ENCODE measurements at places on chromosomes 6 and 20. TPM values are rescaled to one million over a fixed set of nuclear protein-coding genes. Genes with fewer than 3 reads are reported as not detected.

DNA sequence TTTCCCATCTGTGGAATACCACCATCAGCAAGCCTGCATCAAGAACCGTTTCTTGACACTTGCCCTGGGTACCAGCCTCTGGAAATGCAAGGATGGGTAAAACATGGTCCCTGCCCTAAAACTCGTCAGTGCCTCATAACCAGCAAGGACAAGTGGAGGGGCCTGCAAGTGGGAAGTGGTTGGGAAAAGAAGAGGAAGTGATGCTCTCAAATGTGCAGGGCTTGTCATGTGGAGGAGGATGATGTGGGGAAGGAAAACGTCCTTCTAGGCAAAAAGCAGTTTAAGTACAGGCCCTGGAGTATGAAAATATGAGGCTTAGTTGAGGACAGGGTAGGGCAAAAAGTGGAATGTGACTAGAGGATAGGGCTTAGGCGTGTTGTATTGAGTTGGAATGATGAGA, 19.0 kb downstream of the RREB1 start:
- H3K36me3 ChIP-seq = peaks cover 13% of the 10 kb centered on the region
- H3K27ac ChIP-seq = no peak overlapping the region
- no peak overlapping the region for H3K4me3 ChIP-seq

GRCh38 chr6:140437619-140438345, 1063.3 kb upstream of the CITED2 start:
- DNase-seq = no peak
- H3K36me3 ChIP-seq = no peaks in the 10 kb centered on the region
- no peak overlapping the region for H3K4me3 ChIP-seq

Gene APOBEC2
- total RNA-seq = not detected

- H3K27me3 ChIP-seq = peaks cover 4% of the 10 kb centered on the region
- no peaks in the 10 kb centered on the region for H3K36me3 ChIP-seq
- H3K27ac ChIP-seq = no peak overlapping the region
- no peak overlapping the region for H3K4me3 ChIP-seq
Measured at GRCh38 chr20:39195582-39196021, 233.5 kb downstream of the DHX35 start.

- H3K36me3 ChIP-seq = peaks cover 85% of the 10 kb centered on the region
- peaks cover 85% of the 10 kb centered on the region for H3K4me1 ChIP-seq
- H3K27me3 ChIP-seq = no peaks in the 10 kb centered on the region
- H3K27ac ChIP-seq = peak overlapping the region; percentile 97
- peak; percentile 48 for DNase-seq
Measured at GRCh38 chr20:53578492-53579222, 15.0 kb downstream of the ZNF217 start.

DNA sequence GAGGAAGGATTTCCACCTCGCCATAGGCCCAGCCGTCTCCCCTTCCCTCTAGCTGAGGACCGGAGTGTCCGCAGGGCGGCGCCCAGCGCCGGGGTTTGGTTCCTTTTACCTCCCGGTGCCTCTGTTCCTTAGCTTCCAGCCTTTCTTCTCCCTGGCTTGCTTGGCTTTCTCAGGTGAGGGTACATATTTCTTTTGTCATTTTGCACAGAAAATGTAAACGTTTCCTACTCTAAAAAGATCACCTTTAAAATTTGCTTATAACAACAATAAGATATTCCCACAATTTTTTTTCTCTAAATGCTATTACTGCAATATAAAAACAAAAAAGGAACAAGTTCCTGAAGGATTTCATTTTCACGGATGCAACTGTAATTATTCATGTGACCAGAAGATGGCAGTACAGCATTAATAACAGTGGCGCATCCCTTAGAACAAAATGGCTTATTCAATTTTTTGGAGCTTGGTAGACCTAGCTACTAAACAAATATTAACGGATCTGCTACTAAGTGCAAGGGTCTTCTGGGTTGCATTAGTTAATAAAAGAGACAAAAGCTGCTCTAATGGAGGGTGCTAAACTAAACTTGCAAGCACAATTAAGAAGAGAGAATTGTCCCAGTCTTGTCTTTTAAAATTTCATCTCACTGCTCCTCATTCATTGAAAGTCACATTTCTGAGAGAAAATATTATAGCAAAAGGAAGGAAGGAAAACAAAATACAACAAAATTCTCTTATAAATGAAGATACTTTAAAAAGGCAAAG, 172.9 kb downstream of the ADGRG6 start:
- no peaks in the 10 kb centered on the region for H3K36me3 ChIP-seq
- no peak overlapping the region for H3K27ac ChIP-seq
- DNase-seq = no peak

DNA sequence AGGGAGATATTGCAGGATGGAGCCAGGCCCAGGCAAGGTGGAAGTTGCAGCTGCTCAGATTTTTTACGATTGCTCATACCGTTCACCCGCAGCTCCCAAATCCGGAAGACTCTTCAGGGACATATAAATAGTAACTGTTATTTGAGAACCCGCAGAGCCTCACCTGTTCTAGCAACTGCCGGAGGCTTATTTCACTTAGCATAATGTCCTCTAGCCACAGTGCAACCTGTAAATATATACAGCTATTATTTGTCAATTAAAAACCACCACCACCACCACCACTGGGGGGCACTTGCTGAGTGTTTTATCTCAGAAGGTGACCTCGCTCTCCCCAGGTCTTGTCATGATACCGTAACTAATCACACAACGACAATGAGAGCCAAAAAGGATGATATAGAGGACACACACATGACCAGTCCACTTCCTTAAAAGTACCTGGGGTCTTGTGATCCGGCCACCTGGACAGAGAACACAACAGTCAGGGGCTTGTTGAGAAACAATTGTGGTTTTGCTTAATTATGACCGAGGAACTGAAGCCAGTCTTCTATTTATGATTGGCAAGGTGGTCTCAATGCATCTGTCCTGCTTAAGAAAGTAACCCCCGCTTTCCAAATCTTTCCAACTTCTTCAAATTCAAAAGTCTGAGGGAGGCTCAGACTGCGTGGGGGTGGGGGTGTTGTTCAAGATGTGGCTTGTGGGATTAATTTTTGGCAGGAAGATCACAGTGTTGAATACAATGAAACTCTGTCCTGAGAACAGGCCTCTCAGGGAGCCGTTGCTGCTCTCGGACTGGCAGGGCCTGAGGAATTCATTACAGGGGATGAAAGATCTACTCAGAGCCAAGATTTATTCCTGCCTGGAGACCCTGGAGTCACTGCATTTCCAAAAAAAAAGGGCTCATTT, 107.7 kb upstream of the PRND start:
- no peak overlapping the region for H3K27ac ChIP-seq
- peak; percentile 79 for DNase-seq
- H3K4me3 ChIP-seq = no peak overlapping the region
- no peaks in the 10 kb centered on the region for H3K36me3 ChIP-seq
- H3K4me1 ChIP-seq = peaks cover 3% of the 10 kb centered on the region

DNA sequence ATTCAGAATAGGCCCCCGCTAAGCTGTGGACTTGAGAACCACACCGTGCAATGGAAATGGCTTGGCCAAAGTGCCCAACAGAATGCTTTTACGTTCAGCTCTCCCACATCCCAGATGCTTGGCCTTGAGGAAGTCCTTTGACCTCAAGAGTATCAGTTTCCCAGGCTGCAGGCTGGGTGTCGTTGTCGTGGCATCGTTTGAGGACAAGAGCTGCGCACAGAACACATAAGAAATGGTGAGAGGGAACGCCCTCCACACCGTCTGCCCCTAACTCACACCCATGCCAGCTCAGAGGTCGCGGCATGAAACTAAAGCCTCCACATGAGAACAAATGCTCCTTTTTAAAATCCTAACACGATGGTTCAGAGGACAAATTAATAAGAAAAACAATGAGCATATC, 37.0 kb downstream of the NFATC2 start:
- no peaks in the 10 kb centered on the region for H3K27me3 ChIP-seq
- DNase-seq = no peak
- no peak overlapping the region for H3K4me3 ChIP-seq
- peak overlapping the region; percentile 9 for H3K27ac ChIP-seq

DNA sequence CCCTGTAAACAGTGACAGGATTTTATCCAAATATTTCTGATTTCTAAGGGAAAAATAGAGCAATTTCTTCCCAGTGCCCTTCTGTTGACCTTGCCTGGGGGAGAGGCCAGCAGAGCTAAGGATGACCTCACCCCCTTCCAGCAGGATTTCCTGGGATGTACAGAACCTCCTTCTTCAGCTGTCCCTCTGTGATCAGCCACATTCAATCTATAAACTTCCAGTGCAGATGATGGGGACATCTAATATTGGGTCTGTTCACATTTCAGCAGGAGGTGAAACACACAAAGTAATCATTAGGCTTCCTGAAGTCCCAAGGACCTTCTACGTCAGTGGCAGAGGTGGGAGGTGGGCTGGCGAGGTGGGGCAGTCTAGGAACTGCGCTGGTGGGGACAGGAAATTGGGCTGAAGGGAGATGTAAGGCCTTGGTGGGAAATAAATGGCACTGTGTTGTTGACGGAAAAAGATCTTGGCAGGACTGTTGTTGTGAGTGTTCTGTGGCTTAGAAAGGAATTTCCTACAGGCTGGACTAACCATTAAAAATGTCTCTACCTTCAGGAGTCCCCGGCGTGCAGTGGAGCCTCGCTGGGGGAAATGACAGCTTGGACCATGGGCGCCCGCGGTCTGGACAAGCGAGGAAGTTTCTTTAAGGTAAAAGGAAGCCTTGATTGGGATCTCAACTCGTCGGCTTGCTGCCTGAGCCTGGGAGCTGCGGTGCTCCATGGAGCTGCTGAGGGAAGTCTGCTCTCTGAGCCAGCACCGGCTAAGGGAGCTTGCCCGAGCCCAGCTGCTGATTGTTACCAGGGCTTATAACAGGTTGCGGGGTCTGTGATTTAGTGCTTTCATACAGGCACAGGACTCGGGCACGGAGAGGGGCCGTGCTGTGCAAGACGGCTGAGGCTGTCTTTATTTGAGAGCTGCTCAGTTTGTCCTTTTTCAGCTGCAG, 127.9 kb upstream of the NAA20 start:
- no peaks in the 10 kb centered on the region for H3K36me3 ChIP-seq
- peaks cover 15% of the 10 kb centered on the region for H3K27me3 ChIP-seq
- no peaks in the 10 kb centered on the region for H3K4me1 ChIP-seq
- no peak overlapping the region for H3K27ac ChIP-seq
- no peak overlapping the region for H3K4me3 ChIP-seq

DNA sequence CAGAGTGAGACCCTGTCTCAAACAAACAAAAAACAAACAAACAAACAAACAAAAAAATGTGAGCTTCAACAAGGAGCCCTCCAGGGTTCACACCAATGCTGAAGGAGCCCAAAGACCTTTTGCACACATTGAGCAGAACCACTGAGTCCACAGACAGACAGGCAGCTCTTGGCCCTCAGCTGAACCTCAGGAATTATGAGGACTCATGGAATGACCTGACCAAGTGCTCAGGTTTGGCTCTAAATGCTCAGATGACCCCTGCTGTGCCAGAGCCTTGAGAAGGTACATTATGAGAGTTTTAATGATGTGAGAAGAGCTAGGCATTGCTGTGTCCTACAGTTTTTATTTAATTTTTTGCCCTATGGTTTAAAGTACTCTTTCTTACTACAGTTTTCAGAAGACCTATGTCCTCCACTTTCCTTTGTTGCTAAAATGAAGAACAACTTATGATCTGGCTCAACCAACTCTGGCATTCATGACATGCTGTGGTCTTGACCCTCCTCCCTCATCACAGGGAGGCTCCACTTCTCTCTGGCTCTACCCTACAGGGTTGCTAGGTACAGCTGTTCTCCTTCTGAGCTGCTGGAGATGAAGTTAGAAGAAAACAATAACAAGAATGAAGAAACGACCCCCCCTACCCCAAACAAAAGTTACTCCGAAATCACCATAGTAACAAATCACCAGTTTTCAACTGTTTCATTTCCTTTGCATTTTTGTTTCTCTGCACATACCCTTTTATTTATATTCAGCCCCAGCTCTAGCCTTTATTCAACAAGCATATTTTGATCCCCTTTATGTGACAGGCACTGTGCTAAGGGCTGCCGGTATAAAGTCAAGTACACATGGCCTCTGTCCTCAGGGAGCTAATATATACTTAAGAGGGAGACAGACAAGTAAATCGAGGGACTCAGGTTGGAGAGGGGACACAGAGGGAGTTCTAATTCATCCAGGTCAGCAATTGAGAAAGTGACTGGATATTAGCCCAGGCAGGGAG, 128.7 kb upstream of the TRAF3IP2 start:
- peaks cover 88% of the 10 kb centered on the region for H3K4me1 ChIP-seq
- no peaks in the 10 kb centered on the region for H3K27me3 ChIP-seq
- H3K36me3 ChIP-seq = peaks cover 66% of the 10 kb centered on the region
- peak overlapping the region; percentile 60 for H3K27ac ChIP-seq
- no peak for DNase-seq

GRCh38 chr6:36718560-36718959, 20.9 kb downstream of the RAB44 start:
- H3K36me3 ChIP-seq = no peaks in the 10 kb centered on the region
- H3K27ac ChIP-seq = no peak overlapping the region
- no peaks in the 10 kb centered on the region for H3K4me1 ChIP-seq
- no peaks in the 10 kb centered on the region for H3K27me3 ChIP-seq
- DNase-seq = no peak

DNA sequence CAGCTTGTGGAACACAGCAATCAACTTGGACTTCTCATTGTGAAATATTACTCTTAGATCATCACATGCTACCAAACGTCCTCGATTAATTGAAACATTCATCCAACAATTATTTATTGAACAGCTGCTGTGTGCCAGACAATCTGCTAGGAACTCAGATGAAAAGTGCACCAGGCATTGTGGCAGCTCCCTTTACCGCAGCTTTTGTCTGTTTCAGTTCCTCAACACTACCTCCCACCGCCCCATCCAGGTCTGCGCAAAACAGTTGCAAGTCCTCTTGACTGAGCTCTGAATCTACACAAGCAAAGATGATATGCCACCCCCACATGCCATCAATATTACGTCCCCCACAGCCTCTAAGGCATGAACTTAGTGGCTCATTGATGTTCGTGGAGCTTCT, 1094.4 kb upstream of the MAP3K7 start:
- no peaks in the 10 kb centered on the region for H3K36me3 ChIP-seq
- H3K4me1 ChIP-seq = no peaks in the 10 kb centered on the region

DNA sequence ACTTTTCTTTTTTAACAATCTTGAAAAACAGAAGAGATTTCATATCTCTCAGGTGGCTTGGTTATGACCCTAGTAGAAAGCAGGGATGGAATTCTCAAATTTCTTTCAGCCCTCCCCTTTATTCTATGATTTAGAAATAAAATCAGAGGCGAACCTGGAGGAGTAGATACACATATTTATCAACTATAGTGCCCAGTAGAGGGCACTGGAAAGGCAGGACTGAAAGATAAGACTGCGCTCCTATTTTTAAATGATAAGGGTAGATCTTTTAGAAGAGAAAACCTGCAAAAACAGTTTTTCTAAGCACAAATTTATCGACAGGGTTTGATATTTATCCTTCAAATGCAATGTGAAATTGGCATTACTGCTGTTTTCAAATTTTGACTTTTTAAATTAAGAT, 1296.6 kb downstream of the EPHA7 start:
- H3K36me3 ChIP-seq = no peaks in the 10 kb centered on the region
- H3K4me3 ChIP-seq = no peak overlapping the region
- H3K27me3 ChIP-seq = no peaks in the 10 kb centered on the region
- no peak for DNase-seq

Gene FOXQ1
- not detected for total RNA-seq

- no peak overlapping the region for H3K4me3 ChIP-seq
- H3K36me3 ChIP-seq = peaks cover 4% of the 10 kb centered on the region
- no peaks in the 10 kb centered on the region for H3K27me3 ChIP-seq
- peak overlapping the region; percentile 71 for H3K27ac ChIP-seq
Measured at GRCh38 chr6:166499350-166500163, 86.9 kb downstream of the RAMACL start.

All from activated CD4-positive, alpha-beta memory T cell treated with anti-CD3 and anti-CD28 coated beads for 36 hours (primary cell).